ENCODE measurements at places on chromosomes 6 and 20.
A peak's percentile ranks its signal among the peaks of the same experiment; 100 is the strongest.

GRCh38 chr20:46509523-46509922, 3.8 kb downstream of the ZNF334 start:
- no peak for DNase-seq

- DNase-seq, result no peak
Measured at GRCh38 chr6:3542032-3542640, 85.3 kb upstream of the SLC22A23 start.

GRCh38 chr20:29086938-29087337, 2170.5 kb upstream of the DEFB115 start:
- no peak for DNase-seq

GRCh38 chr20:59159493-59160376, 3.9 kb upstream of the ZNF831 start:
- DNase-seq, result no peak

DNA sequence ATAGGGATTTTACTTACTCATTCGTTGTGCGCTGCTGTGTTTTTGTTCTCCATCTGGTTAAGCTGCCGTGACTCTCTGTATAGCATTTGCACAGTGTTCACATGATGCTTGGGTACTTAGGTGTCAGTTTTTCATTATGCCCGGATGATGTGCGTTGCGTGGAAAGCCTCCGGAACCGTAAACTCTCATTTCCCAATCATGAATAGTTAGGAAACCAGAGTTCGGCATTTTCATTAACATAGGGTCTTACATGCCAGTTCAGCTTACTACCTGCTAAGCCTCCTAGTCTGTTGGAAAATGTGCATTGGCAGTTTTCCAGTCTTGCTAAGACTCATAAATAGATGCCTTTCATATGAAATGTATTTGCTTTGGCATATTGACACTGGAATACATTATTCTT, 483.4 kb upstream of the FLRT3 start:
- no peak for DNase-seq

- no peak for DNase-seq
Measured at GRCh38 chr6:47836639-47837038, 54.8 kb downstream of the OPN5 start.

- no peak for DNase-seq
Measured at GRCh38 chr6:35258336-35258735, 1.2 kb upstream of the ZNF76 start.

DNA sequence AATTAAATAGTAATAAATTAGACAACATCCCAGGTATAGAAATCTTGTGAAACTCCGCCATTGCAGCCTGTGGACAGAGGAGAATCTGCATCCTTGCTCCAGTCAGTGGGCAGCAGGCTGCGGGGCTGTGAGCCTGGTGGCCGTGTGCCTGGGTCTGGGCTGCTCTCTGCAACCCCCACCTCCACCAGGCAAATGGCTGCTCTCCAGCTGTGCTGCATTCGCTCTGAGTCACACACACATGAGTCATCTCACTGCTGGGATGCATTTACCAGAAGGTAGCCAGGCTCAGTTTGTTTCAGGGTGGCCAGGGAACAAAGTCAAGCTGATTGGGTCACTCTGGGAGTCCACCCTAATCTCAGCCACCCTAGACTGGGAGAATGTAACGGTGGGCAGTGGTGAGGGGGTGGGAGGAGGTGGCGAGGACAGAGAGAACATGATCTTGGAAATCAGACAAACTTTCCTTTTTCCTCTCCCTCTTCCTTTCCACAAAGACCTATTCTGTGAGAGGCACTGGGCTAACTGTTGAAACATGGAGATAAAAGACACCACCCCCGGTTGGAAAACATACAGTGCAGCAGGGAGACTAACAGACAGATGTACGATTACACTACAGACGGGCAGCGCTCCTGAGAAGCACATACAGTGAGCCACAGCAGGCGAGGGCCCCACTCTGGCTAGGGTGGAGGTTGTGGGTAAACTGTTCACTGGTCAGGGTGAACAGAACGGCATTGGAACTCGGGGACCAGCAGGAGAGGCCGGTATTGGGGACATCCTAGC, 59.2 kb downstream of the TRAM2 start:
- DNase-seq, result peak; percentile 78

DNA sequence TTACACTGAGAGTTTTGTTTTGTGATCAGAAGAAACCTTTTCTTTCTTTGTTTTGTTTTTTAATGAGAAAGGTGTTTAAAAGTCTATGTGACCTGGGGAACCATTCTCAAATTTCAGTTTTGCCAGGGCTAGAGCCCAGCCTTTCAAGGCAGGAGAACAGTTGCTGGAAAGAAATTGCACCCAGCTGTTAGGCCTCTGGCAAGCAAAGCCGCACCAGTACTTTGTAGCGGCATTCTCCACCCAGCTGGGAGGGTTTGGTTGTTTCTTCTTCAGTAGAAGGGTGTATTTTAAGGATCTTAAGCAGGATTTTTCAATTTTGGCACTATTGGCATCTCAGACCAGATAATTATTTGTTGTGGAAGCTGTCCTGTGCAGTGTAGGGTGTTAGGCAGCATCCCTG, 16.6 kb upstream of the MAPK13 start:
- no peak for DNase-seq

DNA sequence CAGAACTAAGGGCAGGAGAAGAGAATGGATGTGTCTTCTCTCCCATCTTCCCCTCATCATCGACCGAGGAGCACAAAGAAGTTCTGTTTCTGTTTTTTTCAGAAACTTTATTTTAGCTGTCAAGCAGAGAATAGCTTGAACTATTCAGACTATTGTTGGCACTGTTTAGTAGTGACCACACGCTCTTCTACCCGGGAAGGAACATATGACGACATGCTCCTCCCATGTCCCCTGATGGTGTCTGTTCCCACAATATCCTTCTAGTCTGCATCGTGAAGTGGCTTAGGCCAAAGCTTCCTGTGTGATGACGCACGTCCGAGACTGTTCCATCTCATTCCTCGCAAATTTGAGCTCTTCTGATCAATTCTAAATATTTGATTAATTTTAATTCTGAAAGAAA, 27.2 kb upstream of the KIF25 start:
- no peak for DNase-seq

DNA sequence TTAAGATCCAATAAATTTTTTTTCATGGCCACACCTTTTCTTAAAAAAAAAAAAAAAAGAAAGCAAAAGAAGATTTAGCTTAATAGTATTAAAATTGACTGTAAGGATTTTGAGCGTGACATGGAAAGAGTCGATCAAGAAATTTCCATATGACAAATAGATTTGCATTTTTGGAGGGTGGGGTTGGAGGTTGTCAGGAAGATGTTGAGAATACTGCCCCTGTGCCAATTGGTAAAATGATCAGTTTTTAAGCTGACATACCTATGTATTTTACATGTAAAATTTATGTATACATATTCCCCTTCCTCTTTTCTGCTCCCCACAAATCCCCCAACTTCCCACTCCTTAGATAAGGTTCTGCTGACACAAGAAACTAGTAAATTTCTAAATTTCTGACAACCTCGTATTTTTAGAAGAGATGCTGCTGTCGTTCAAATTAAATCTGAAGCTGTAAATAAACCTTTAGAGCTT, 520.9 kb downstream of the CD83 start:
- no peak for DNase-seq

GRCh38 chr6:165453395-165453794, 144.0 kb upstream of the C6orf118 start:
- DNase-seq, result no peak

GRCh38 chr20:4230651-4231050, 215.3 kb upstream of the RNF24 start:
- no peak for DNase-seq

- no peak for DNase-seq
Measured at GRCh38 chr6:51318674-51319073, 500.0 kb downstream of the TFAP2B start.

GRCh38 chr6:35370124-35370741, 27.9 kb downstream of the PPARD start:
- peak; percentile 35 for DNase-seq

DNA sequence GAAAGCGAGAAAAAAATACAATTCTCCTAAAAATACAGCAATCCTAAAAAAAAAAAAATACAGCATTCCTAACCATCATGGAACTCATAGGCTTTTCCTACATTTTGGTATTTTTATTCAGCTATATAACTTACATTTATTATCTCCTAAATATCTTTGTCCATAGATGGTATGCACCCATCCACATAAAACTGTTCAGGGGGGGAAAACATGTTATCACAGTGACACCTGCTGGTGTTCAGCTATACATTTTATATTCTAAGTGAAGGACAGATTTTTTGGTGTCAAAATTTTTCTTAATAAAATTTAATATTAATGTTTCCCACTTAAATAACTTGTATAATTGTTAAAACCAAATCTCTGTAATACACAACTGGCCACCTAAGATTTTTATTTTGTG, 58.0 kb downstream of the BLOC1S5 start:
- peak; percentile 53 for DNase-seq

- no peak for DNase-seq
Measured at GRCh38 chr20:63782521-63782971, 43.0 kb downstream of the SLC2A4RG start.

All from A549 (cell line).